Cardiac muscle cell (in vitro differentiated cells and primary cell): ENCODE measurements at places on chromosomes 7 and 10.

DNA sequence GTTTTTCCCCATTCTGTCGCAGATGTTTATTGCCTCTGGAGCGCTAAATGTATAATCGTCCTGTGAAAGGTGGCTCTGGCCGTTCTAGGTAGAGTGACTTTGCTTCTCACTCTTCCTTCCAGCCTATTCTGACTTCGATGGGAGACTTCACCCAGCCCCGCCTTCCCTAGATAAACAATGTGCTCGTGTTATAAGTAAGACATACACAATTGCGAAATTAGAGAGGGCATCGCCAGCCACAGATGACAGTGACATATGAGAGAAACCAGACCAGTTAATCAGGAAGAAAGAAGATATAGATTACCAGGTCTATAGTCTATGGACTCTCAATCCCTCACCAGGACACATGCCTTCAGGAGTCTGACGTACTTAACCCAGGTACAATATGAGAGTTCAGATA, 1050.5 kb upstream of the AUTS2 start:
- H3K4me3 ChIP-seq: no peak overlapping the region
- no peak overlapping the region for H3K27ac ChIP-seq
- H3K36me3 ChIP-seq: no peaks in the 10 kb centered on the region
- no peaks in the 10 kb centered on the region for H3K27me3 ChIP-seq
- no peaks in the 10 kb centered on the region for H3K4me1 ChIP-seq

DNA sequence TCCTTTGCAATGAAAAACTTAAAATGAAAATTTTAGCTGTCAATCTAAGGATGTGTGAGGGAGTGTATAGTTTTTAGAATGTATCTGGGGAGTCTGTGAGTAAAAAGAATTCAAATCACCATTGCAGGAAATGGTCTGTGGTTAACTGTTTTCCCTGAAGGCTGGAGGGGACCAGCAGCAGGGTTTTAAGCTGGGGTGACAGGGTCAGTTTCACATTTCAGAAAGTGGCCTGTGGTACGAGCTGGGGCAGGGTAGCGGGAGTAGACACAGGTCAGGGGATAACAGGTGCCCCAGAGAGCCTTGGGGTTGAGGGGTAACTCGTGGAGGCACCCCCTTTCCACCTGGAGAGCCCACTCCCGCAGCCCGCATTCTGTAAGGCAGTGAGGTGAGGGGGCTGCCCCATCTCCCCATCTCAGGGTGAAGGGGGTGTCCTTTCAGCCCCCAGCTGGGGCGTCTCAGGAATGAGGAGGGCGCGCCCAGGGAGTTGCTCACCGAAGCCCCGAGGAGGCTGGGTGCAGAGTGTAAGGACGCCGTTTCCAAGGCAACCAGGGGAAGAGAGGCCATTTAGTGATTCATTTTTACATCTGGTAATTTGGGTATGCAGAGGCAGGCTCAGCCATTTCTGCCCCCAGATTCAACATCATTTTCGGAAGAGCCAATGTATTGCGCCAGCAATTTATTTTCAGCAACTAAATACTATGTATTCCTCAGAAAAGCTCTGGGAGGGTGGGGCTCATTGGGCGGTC, 168.9 kb downstream of the SLIT1 start:
- no peaks in the 10 kb centered on the region for H3K36me3 ChIP-seq
- no peak for DNase-seq
- peaks cover 12% of the 10 kb centered on the region for H3K4me1 ChIP-seq

DNA sequence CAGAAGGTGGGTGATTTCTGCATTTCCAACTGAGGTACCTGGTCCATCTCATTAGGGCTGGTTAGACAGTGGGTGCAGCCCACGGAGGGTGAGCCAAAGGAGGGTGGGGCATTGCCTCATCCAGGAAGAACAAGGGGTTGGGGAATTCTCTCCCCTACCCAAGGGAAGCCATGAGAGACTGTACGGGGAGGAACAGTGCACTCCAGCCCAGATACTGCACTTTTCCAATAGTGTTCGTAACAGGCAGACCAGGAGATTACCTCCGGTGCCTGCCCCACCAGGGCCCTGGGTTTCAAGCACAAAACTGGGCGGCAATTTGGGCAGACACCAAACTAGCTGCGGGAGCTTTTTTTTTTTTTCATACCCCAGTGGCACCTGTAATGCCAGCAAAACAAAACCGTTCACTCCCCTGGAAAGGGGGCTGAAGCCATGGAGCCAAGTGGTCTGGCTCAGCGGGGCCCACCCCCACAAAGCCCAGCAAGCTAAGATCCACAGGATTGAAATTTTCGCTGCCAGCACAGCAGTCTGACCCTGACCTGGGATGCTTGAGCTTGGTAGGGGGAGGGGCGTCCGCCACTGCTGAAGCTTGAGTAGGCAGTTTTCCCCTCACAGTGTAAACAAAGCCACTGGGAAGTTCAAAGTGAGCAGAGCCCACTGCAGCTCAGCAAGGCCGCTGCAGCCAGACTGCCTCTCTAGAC, 31.2 kb downstream of the ARMC10 start:
- H3K4me1 ChIP-seq: peaks cover 22% of the 10 kb centered on the region
- no peak overlapping the region for H3K4me3 ChIP-seq
- no peaks in the 10 kb centered on the region for H3K27me3 ChIP-seq
- H3K36me3 ChIP-seq: peaks cover 11% of the 10 kb centered on the region
- DNase-seq: peak; percentile 7
- peak overlapping the region; percentile 90 for H3K27ac ChIP-seq

DNA sequence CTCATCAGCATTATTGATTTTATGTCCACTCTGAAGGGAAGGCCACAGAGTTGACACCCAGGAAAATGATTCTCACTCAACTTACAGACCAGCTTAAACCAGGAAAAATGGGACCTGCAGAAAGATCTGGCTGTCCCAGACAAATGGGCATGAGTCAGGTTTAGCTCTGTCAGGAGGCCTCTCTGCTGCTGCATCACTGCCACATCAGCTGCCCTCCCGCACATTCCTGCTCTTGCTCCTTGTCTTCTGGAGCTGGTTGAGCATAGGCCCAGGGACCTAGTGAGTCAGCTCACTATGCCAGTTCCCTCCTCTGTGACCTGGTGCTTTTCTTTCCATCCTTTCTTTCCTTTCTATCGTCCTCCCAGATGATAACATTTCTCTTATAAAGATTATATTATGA, 18.8 kb upstream of the SMNDC1 start:
- no peaks in the 10 kb centered on the region for H3K36me3 ChIP-seq
- no peaks in the 10 kb centered on the region for H3K4me1 ChIP-seq
- no peak overlapping the region for H3K27ac ChIP-seq
- no peaks in the 10 kb centered on the region for H3K27me3 ChIP-seq

DNA sequence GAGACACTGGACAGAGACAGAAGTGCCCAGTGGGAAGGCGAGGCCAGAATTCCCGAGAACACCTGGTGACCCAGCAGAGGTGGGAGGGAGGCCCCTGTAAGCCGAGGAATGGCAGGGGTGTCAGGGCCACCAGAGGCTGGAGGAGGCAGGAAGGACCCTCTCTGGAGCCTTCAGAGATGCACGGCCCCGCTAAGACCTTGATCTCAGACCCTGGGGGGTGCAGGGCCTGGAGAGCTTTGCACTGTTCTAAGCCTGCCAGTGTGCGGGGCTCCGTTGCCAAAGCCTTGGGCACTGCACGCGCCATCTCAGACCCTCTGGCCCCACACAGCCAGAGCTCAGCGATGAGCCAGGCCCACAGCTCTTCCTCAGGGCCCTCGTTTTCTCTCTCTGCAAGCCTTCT, 557.1 kb downstream of the PTPRN2 start:
- no peaks in the 10 kb centered on the region for H3K36me3 ChIP-seq
- no peak for DNase-seq
- H3K4me3 ChIP-seq: no peak overlapping the region
- no peaks in the 10 kb centered on the region for H3K4me1 ChIP-seq

DNA sequence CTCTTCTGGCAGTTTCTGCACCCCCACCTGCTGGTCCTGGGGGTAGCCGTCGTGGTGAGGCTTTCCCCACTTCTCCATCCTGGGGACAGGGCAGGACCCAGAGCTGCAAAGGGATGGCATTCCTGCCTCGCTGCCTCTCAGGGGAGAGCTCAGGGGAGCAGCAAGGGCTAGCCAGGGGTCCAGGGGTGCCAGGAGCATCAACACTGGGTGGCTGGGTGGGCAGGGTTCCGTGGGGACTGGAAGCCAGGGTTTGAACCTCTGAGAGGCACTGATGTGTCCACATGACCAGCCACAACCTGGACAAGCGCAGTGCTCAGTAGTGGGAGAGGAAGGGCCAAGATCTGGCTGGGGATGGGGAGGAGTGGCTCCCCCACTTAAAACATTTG, 5.6 kb downstream of the ABCB8 start:
- no peak for DNase-seq
- peaks cover 7% of the 10 kb centered on the region for H3K4me1 ChIP-seq
- H3K27ac ChIP-seq: no peak overlapping the region
- no peak overlapping the region for H3K4me3 ChIP-seq
- no peaks in the 10 kb centered on the region for H3K27me3 ChIP-seq
- peaks cover 3% of the 10 kb centered on the region for H3K36me3 ChIP-seq

GRCh38 chr10:86003201-86003621, 363.4 kb downstream of the GRID1 start:
- no peak overlapping the region for H3K4me3 ChIP-seq
- no peak overlapping the region for H3K27ac ChIP-seq
- H3K4me1 ChIP-seq: peaks cover 8% of the 10 kb centered on the region
- H3K36me3 ChIP-seq: no peaks in the 10 kb centered on the region
